ENCODE measurements at places on chromosomes 12 and 14.
A peak's percentile ranks its signal among the peaks of the same experiment; 100 is the strongest.

- peak; percentile 28 for DNase-seq
These were observed 247.1 kb downstream of the AKAP6 start for GRCh38 chr14:32576088-32576795.

DNA sequence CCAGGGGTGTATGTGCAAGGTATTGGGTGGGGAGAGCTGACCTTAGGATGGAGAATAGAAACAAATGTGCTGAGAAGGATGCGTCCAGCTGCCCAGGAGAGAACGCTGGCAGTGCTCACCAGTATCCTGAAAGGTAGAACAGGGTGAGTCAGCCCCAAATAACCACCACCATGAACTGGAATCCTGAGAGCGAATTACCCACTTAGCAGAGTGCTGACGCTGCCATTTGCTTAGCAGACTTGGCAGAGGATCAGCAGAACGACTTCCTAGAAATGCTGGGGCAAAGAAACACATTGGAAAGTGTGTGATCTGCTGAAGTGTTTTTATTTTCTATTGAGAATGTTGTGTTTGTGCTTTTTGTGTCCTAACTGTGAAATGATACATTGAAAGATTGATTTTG is 213.6 kb downstream of the ADGRD1 start:
- no peak for DNase-seq

GRCh38 chr12:32284561-32284960 is 114.8 kb upstream of the FGD4 start:
- no peak for DNase-seq

DNA sequence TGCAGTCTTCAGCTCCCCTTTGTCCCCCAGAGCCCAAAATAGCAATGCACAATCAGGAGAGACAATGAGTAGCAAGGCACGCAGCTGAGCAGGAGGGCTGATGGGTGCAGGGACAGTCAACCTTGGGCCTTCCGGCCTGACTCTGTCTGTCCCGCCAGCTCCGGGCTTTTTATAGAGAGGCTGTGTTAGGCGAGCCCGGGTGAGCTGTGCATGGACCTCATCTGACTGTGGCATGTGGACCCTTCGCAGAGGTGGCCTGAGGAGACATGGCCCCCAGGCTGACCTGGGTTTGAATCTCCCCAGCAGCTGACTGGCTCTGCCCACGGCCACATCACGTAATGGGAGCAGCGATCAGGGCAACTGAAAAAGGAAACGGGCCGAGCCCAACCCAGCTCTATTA is 177.9 kb downstream of the TSPAN9 start:
- no peak for DNase-seq

- DNase-seq = no peak
These were observed 75.5 kb downstream of the SYNE3 start for GRCh38 chr14:95440951-95441350.

DNA sequence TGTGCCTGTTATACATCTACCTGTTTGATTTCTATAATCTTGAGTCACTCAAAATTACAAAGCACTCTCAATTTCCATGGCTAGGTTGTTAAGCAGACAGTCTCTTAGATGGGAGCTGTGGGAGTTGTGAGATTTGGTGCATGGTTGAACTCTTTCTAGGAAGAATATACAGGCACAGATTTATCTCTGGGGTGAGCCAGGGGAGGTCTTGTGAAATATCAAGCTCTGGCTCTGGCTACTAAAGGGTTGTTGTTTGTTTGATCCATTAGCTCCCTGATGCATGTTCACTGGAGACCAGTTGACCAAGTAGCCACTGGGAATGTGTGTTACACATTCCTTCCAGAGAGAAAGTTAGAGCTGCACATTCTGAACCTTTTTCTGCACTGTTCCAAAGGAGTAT is 117.2 kb upstream of the HMGA2 start:
- no peak for DNase-seq

DNA sequence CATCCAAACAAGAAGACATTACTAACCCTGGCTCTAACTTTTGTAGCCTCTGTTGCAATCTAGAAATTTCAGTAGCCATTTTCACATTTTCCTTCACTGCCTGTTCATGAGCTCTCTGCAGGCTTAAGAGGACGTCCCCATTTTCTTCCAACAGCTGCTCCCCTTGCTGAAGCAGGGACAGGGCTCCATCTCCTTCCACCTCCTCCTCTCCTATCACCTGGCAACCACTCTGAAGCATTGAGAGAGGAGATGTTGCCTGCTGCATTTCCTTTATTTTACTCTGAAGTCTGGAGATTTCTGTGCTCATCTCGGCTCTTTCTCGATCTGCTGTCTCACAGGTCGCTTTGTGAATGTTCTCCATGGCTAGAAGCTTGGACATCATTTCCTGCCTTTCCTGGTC is 73.3 kb downstream of the NIN start:
- DNase-seq = no peak

- DNase-seq = no peak
These were observed 12.1 kb upstream of the FLVCR2 start for GRCh38 chr14:75566321-75566720.

GRCh38 chr12:45849289-45849688 is 119.8 kb downstream of the ARID2 start:
- no peak for DNase-seq

GRCh38 chr14:94288610-94289465 is 4.2 kb downstream of the SERPINA10 start:
- DNase-seq = no peak

GRCh38 chr14:78245238-78245637 is 75.1 kb downstream of the NRXN3 start:
- DNase-seq = no peak

GRCh38 chr14:103001226-103001625 is 56.1 kb downstream of the CDC42BPB start:
- no peak for DNase-seq

DNA sequence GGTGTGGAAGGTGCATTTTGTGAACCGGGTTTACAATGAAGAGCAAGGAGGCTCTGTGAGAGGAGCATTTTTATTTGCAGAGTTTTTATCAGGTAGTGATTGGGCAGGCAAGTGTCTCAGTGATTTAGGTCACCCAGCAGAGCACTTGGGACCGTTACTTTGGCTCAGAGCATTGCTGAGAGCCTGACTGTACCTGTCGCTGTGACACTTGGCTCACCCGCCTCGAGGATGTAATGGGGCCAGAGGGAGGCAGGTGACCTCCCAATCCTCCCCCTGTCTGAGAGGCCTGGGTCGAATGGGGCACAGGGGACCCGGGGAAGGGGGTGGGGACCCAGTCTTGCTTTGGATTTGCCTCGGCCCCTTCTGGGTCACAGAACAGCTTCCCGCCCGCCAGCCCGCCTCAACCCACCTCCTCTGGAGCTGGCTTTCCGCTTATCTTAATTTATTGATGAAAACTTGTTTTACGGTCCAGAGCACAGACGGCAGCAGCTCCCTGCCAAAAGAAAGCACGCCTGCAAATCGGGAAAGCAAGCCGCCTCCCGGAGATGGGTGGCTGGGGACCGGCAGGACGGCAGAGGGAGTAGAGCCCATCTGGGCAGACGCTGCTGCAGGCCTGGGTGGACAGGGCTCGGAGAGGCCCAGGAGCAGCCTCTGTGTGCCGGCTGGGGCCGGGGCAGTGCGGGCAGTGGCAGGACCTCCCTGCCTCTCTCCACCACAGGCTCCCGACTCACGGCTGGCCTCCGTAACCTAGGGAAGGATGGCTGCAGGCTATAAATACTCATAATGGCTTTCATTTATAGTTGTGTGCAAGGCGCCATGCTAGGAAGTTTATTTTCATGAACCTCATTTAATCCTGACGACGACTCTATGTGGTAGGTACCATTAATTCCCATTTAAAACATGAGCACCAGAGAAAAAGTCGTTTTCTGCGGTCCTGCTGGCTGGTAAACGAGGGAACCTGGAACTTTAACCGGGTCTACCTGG is 187.1 kb downstream of the TSPAN9 start:
- no peak for DNase-seq

- peak; percentile 53 for DNase-seq
These were observed 30.3 kb downstream of the HIP1R start for GRCh38 chr12:122865268-122866231.

- DNase-seq = no peak
These were observed 67.2 kb downstream of the BTG1 start for GRCh38 chr12:92078167-92079053.

- peak; percentile 94 for DNase-seq
These were observed at the start of gene ZCCHC8 for GRCh38 chr12:122500685-122501488. ZCCHC8 (minus strand) TSS chr12:122500932; CDS start chr12:122500840, 92 bp downstream.

DNA sequence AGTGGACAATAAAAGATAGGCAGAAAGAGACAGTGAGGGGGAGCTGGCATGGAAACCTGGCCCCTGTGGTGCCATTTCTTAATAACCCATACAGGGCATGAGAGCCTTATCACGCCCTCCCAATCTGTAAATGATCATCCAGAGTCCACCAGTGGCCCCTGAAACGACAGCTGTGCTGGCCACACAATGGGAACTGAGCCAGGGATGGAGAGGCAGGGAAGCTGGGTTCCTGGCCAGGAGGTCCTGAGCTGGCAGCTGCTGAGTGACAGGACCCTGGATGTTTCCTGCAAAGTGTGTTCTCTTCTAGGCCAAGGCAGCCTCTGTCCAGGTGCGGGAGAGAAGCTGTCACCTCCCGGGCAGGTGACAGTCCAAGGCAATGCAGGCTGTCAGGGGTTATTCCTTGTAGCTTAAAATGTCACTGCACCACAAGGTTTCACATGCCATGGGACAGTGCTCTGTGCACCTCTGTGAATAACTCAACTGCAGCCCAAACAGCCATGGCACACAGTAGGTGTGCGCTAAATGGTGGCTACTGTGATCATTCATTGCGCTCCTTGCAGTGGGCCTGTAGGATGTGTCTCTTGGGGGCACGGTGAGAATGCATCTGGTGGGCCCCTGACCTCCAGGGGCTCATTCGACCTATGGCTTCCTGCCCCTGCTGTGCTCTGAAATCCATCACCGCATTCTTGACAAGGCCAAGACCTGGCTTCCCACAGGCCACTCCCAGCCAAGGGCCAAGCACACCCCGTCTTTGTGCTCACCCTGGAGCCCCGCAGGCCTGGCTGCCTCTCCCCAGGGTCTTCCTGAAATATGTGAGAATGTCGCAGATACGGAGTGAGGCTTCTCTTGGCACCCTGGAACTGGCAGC is 46.3 kb upstream of the BCL11B start:
- DNase-seq = no peak

DNA sequence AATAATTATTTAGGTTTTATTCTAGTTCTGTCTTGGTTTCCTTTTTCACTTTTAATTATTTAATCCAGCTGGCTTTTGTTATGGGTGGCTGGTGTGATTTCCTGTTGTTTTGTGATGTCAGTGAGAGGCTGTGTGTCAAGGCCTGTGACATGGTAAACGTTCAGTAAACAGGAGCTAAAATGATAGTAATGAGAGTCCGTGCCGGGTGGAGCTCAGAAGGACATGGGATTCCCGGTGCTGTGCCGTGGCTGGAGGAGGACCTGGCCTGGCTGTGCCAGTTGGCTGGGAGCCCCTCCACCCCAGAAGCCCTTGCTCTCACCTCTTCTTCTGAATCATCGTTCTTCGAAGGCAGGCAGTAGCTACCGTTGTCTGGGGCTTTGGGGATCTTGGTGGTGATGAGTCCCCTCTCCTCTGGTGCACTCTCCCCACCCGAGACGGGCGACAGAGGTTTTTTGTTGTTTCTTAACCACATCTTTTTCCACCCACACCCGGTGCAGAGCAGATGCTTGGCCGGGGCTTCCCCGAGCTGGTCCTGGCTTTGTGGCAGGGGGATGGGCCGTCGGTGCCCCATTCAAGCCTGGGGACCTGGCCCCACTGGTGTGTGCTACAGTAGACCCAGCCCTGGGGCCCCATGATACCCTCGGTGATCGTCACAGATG is 29.1 kb downstream of the SH2B3 start:
- peak; percentile 38 for DNase-seq

DNA sequence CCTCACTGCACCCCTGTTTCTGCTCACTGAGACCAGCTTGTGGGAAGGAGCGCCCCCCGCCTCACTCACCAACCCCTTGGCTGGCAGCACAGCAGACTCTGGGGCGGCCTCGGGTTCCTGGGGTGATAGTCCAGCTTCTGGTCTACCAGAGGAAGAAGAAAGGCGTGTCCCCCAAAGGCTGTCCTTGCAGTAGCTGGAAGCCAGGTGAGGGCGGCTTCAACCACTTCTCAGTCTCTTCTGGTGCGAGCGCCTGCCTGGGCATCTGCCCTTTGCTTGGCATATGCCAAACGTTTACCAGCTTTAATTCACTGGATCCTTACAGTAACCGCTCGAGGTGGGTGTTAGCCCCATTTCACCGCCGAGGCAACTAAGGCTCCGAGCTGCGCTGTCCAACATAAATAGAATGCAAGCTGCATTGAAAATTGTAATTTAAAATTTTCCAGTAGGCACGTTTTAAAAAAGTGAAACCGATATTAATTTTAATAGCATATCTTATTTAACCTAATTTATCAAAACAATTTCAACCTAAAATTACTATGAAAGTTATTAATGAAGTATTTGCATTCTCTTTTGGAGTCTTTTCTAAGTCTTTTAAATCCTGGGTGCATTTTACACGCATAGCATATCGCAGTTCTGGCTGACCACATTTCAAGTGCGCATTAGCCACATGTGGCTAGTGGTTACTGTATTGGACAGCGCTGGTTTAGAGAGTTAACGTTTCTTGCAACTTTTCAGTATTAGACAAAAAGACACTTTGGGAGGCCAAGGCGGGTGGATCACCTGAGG is 872 bp downstream of the FAM177A1 start:
- peak; percentile 38 for DNase-seq

DNA sequence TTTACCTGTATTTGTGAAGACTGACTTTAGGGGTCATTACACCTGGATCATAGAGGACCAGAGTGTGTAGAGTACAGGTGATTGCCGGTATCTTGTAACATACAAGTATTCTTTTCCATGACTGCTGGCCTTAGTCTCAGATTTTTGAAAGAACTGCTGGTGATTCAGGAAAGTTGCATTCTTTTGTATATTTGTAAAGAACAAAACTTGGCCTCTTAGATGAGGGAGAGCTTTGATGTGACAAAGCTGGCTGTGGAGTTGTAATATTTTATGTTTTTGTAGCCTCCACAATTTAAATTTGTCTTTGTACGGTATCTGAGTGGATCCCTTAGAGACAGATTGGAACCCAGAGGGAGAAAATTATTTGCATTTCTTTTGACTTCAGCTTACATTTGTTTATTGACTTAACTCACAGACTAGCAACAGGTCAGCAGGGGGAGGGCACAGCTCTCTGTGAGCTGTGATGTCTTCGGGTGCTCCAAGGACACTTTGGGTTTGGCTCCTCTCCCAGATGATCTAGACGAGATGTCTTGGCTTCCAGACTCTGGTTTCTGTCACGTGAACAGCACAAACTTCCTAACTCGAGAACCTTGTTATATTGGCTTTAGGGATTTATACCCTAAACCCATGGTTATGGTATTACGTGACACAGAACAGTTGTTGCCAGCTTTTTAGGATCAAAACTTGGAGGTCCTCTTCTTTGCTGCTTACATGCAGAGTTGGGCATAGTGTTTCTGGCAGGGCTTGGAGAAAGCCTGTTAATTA is 65.9 kb downstream of the DAAM1 start:
- DNase-seq = no peak

- DNase-seq = no peak
These were observed 130.3 kb downstream of the CEP83 start for GRCh38 chr12:94329366-94329765.

GRCh38 chr12:101743242-101743641 is 4.0 kb upstream of the SYCP3 start:
- no peak for DNase-seq

GRCh38 chr14:102764220-102764671 is 13.0 kb upstream of the TRAF3 start:
- no peak for DNase-seq
